T-cell (primary cell): ENCODE measurements at places on chromosomes 1 and 21.
A peak's percentile ranks its signal among the peaks of the same experiment; 100 is the strongest.

GRCh38 chr1:218205721-218206120 is 79.4 kb upstream of the RRP15 start:
- no peak for DNase-seq

DNA sequence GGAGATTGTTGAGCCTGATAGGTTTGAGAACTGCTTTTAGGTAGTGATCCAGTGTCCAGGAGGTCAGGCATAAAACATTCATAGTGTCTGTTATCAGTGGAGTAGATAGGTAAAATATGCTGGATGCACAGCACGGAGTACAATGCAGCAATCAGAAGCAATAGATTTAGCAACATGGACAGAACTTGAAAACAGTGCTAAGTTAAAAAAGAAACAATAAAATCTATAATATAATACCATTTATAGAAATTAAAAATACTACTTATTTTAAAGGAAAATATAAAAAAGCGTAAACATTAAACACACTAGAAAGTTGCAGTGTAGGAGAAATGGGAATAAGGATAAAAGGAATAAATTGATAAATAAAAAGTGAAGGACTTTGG is 3.4 kb upstream of the TAF13 start:
- DNase-seq = no peak

GRCh38 chr1:229155472-229155871 is 115.4 kb upstream of the RAB4A start:
- peak; percentile 35 for DNase-seq

DNA sequence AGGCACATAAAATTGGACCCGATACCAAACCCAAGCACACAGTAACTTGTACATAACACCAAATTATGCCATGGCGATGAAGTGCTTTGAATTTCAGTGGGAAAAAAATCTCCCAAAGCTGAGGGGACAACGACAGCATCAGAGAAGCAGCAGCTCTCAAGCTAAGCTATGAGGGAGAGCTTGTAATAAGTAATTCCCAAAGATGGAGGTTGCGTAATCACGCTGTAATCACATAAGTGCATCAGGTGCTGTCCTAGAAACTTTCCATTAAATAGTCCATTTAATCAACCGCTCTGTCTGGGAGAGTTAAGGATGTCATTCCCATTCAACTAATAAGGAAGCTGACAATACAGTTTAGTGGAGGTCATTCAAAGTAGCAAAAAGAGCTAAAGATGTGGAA is 37.6 kb upstream of the KRTAP19-8 start:
- DNase-seq = no peak

DNA sequence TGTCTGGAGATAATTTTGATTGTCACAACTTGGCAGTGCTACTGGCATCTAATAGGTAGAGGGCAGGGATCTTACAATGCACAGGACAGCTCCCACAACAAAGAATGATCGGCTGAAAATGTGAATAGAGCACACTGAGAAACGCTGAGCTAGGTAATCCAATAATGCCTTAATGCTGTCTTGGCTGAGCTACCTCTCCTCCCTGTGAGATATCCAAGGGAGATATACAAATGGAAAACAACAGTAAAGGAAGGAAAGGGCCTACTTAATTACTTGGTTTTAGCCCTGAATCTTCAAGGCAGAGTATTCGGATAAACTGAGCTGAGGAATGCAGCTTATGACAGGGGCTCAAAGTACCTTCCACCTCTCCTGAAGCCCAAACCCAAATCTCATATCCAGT is 2.9 kb downstream of the DNASE2B start:
- no peak for DNase-seq

GRCh38 chr1:232090816-232091215 is 464.2 kb downstream of the DISC1 start:
- DNase-seq = no peak

GRCh38 chr1:117828201-117828600 is 101.2 kb downstream of the GDAP2 start:
- no peak for DNase-seq

DNA sequence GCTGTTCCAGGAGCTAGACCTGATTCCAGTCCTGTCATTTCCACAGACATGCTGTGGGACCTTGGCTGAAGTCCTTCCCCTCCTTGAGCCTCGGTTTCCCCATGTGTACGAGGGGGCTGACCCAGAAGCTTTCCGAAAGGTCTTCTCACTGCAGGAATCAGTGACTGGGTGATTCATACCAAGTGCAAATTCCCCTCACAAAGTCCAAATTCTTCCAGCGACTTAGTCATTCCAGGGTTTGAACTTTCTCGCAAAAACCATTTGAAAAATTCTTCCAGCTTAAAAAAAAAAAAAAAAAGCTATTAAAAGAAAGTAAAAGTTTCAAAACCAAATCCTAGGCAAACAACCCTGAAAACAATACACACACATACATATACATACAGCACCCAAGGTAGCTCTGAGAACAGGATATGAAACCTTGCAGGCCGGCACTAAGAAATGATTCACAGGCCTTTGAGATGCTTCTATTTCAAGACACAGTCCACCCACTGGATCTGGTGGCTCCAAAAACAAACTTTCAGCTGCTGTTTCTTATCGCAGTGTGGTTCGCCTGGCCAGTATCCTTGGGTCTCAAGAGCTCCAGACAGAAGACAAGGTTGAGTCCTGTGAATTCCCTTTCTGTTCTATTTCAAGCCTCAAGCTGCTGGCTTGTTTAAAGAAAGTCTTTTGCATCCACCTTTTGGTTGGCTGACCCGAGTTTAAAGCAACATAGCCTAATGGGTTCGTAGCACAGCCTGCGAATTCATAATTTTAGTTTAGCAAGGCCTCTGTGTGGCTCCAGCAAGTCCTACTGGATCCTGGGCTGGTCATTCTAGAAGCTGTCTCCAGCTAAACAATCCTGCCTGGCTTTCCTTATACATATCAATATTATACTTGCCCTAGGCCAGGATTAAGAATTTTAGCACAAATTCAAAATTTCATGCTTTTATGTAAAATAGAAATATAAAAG is 18.0 kb upstream of the ID3 start:
- DNase-seq = no peak

DNA sequence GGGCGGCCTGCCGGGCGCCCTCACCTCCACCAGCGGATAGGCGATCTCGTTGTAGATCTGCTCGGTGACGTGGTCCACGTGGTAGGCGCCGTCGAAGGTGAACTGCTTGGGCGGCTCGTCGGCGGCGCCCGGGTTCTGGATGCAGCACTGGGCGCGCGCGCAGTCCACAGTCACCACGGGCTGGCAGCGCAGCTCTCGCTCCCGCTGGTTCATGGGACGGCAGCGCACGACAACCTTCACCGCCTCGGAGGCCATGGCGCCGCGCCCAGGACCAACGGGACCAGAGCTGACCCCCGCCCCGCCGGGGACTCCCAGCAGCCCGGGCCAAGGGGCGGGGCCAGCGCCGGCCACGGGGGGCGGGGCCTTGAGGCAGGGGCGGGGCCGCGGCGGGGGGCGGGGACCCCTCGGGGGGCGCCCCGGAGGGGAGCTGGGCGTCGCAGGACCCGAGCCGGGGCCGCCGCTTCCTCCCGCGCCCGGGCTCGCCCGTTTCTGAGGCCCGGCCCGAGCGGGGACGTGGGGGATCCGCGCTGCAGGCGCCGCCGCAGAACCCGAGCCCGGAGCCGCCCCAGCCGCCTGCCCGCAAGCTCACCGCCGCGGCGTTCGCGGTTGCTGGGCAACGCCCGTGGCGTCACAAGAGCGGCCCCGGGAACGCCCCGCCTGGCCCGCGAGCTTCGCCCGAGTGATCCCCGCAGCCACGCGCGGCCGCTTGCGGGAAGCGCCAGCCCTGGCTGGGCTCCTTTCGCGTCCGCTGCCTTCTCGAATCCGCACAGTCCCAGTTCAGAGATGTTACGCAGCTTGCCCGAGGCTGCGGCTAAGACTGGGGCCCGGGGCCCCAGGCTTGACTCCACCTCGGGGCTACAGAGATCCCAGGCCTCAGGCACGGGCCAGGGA is at the start of gene KIF17:
TSS of gene KIF17 (minus strand) at position 556 of the 891 bp plus-strand sequence. CDS start at position 255, 301 bp downstream.
- DNase-seq = peak; percentile 73

- no peak for DNase-seq
Measured at GRCh38 chr1:177710696-177711620, 258.9 kb downstream of the SEC16B start.

DNA sequence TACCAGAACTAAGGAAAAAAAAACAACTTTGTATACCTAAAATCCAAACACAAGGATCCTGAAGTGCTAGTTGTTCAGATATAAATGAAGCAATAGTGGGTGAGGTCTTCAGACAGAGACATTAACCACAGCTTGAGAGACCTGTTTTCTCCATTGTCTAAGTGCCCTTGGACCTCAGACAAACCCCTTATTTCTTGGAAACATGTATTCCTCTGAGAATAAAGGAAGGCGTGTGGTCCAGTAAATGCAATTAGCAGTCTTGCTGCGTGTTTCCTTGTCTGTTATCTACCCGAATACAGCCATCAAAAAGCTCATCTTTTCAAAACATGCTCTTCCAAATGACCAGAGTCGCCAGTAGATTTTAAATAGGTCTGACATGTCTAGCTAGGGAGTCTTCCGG is 291.1 kb upstream of the NFIA start:
- no peak for DNase-seq

- DNase-seq = no peak
Measured at GRCh38 chr1:210830034-210831028, 303.6 kb downstream of the KCNH1 start.

- no peak for DNase-seq
Measured at GRCh38 chr1:86692641-86693040, 11.7 kb upstream of the SH3GLB1 start.

GRCh38 chr1:171581766-171582165 is 40.3 kb upstream of the MYOCOS start:
- DNase-seq = no peak

DNA sequence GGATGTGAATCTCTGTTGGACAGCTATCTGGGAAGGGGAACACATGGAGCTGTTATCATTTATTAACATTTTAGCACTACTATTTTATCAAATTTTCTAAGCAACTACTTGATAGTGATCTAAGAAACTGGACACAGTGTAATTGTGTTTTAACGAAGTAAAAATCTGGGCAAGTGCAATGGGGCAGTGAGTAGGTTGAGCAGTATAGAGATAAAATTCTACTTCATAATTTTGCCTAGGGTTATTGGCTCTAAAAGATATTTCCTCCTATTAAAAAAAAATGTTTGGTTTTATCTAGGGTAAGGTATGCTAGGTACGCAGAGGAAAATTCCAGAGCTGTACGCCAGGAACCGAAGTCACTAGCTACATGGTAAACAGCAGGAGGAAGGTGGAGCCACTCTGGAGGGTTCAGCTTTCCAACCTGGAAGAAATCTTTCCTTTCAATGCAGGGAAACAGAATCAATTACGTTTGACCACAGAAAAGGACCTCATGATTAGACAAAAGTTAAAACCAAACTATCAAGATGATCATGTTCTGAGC is 43.3 kb downstream of the BCAR3 start:
- no peak for DNase-seq

- peak; percentile 7 for DNase-seq
Measured at GRCh38 chr1:15849775-15850324, 2.3 kb downstream of the SPEN start.

DNA sequence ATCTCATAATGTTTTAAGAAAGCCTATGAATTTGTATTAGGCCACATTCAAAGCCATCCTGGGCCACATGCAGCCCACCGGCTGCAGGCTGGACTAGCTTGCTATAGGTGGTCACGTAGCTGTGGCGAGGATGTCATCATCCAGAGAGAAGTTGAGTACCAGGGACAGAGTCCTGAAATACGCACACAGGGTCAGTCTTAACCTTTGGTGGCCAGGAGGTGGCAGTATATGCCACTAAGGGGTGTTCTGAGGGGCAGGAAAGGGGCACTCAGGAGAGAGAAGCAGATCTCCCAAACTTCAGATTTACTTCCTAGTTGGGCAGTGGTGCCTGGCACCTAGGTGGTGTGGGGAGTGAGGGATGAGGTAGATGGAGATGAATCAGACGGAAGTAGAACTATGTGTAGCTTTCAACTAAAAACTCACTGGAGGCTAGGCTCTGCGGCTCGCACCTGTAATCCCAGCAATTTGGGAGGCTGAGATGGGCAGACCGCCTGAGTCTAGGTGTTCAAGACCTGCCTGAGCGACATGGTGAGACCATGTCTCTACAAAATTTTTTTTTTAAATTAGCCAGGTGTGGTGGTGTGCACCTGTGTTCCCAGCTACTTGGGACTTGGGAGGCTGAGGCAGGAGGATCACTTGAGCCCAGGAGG is 16.3 kb upstream of the CDK18 start:
- peak; percentile 49 for DNase-seq

DNA sequence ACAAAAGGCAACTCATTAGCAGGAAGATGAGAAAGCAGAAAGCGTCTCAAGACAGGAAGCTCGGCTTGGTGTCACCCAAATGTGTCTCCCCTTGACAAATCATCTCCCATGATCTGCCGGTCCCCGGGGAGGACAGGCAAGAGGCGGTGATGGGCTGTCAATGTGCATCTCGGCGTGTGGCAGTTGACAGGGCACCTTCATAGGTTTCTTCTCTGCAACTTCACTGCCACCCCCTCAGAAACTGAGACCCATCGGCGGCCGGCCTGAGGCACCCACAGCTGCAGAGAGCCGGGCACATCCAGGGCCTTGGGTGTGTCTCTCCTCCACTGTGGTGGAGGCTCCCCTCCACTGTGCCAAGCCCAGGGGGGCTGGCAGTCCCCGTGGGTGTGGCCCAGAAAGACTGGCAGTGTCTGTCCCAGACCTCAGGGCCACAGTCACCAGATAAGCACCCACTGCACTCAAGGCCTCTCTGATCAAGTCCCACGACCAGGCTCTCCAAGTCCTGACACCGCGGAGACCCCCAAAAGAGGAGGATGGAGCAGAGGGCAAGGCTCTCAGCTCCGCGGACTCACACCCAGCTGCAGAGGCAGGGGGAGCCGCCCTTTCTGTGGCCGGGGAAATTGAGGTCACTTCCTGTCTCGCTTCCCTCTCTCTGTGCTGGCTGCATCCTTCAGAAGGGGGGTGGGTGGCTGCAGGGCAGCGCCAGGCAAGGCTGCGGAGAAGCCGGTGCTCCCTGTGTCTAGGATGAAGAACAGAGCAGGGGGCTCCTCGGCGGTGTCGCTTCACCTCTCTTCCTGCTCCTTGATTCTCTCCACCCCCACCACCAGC is 39.6 kb upstream of the LBR start:
- peak; percentile 81 for DNase-seq

GRCh38 chr1:151370211-151370911 is 2.1 kb downstream of the SELENBP1 start:
- no peak for DNase-seq
